ENCODE measurements at places on chromosomes 3 and 15.

DNA sequence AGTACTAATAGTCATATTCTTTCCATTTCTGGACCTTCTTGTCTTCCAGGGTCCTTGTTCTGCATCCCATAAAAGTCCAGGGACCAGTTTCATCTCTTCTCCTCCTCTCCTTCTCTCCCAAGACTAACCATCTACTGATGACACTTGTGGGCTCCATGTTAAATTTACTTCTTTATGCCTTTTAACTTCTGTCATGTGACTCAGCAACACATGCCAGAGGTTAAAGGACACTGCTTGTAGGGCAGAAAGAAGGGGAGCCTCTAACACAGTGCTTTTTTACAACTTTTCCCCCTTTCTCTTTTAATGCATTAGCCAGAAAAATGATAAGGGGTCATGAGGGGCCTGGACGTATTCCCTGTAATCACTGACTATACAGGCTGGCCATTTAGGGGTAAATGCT, 10.0 kb downstream of the SH3GL3 start:
- DNase-seq = no peak

- no peak for DNase-seq
Measured at GRCh38 chr15:42914728-42915497, 5.7 kb downstream of the TTBK2 start.

DNA sequence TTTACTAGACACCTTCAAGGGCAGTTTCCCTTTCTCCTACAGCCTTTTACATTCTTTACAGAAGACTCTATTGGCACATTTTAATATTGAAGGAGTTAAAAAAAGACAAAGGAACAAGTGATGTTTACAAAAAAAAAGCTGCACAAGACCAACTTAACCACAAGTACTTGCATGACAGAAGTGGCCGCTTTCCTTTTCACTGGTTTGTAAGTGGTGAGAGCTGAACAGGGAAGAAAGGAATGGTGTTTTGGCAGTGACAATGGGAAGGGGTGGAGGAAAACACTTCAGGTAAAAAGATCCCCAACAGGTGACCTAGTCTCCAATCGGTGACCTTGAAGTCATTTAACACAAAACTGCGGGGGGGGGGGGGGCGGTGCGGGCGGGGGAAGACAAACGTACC, 1.1 kb downstream of the WDR72 start:
- no peak for DNase-seq

DNA sequence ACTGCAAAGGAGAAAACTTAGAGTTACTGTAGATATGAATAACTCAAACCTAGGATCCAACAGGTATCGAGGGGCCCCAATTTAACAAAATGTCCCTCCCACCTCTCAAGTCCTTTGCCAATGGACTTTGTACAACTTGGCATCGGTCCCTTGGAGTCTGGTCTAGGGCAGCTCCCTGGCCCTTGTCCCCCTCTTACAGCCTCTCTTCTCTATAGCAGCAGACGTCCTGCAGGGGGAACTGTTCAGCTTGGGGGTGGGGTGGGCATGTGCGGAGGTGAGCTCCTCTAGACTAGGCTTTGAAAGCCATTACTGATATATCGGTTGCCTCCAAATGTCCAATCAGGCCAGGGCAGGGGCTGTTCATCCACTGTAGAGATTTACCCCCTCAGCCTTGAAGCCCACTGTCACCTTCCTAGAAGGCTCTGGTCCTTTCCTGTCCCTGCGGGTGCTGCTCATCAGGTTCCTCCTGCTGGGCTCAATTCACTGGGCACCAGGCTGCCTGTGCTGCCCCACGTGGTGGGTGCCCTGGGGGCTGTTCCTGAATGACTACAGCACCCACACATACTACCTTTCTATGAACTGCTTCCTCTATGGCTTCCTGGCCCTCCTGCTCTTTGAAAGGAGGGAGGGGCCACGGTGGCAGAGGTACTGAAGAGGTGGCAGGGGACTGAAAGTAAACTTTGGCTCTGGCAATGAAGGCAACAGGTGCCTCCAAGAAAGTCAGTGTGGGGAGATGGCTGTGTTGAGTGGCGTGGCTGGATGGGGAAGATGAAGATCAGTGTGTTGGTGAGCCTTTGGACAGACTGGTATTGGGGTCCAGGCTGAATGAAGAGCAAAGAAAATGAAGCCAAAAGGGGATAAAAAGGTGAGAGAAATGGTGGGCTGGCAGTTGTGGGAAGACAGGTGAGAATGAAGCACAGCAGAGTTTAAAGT, 78.8 kb upstream of the MEX3B start:
- no peak for DNase-seq

DNA sequence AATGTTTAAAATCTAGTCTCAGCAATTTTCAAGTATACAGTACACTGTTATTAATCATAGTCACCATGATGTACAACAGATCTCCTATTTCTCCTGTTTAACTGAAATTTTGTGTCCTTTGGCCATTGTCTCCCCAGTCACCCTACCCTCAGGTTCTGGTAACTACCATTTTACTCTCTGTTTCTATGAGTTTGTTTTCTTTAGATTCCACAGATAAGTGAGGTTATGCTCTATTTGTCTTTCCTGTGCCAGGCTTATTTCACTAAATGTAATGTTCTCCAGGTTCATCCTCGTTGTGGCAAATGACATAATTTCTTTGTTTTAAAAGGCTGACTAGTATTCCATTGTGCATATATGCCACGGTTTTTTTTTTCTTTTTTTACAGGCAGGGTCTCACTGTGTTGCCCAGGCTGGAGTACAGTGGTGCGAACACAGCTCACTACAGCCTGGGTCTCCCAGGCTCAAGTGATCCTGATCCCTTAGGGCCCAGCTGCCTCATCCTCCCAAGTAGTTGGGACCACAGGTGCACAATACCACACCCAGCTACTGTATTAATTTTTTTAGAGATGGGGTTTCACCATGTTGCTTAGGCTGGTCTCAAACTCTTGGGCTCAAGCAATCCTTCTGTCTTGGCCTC, 50.0 kb downstream of the RAB7A start:
- DNase-seq = no peak

- no peak for DNase-seq
Measured at GRCh38 chr15:75779504-75779903, 63.7 kb upstream of the UBE2Q2 start.

Measured in adrenal gland (tissue), 19 donors.